ENCODE measurements at places on chromosomes 3 and 15.
A peak's percentile ranks its signal among the peaks of the same experiment; 100 is the strongest.

DNA sequence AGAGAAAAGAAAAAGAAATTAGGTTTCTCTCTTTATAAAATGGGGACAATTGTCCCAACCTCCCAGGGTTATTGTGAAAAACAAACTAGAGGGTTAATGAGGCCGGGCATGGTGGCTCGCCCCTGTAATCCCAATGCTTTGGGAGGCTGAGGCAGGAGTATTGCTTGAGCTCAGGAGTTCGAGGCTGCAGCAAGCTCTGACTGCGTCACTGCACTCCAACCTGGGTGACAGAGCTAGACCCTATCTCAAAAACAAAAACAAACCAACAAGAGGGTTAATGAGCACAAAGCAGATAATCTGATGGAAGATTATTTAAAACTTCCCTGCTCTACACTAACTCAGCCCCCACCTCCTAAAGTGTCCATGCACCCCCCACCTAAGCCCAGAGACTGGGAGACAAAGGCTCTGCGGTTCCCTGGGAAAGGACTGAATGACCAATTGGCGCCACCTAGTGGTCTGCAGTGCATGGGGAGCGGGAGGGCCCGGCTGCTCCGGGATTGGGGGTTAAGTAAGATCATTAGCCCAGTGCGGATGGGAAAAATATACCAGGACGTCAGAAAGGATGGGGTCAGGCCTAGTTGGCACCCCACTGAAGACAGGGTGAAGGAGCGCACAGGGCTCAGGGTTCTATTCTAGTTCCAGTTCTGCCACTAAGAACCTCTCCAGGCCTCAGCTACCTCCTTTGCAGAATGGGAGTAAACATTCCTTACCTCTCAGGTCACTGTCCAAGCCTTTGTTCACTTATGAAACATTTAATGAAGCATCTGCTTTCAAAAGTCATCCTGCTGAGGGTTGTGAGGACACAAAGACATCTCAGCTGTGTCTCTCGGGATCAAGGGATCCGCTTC, 15.6 kb downstream of the PIF1 start:
- DNase-seq = peak; percentile 6

DNA sequence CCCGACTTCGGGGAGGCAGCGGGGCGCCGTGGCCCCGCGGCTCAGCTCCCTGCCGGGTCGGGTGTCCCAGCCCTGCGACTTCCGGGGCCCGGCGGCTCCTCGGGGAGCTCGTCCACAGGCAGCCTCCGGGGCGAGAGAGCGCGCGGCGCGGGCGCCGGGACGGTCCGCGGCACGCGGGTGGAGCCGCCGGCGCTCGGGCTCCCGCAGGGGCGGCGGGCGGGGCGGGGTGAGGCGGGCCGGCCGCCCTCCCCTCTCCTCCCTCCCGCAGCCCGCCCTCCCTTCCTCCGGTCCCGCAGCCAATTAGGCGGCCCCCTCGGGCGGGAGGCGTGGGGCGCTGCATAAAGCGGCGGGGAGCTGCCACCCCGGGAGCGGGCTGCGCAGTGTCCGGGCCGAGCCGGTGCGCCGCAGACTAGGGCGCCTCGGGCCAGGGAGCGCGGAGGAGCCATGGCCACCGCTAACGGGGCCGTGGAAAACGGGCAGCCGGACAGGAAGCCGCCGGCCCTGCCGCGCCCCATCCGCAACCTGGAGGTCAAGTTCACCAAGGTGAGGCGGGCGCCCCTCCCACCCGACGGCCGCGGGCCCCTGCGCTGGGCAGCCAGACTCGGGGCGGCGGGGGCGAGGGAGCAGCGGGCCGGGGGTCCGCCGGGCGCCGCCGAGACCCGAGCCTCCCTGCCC, at the start of gene ALDH1A3:
TSS of gene ALDH1A3 (plus strand) at position 368 of the 675 bp plus-strand sequence. CDS start at position 445, 77 bp downstream.
- no peak for DNase-seq

DNA sequence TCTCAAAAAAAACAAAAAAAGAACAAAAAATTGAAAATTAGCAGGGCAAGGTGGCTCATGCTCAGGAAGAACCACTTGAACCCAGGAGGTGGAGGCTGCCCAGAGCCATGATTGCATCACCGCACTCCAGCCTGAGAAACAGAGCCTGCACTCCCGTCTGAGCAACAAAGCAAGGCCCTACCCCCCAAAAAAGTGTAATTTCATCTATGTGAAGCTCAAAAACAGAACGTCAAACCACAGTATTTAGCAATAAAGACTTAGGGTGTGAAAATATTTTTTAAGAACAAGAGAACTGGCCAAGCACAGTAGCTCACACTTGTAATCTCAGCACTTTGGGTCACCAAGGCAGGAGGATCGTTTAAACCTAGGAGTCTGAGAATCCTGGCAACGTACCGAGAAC, 38.2 kb downstream of the STAG1 start:
- no peak for DNase-seq

DNA sequence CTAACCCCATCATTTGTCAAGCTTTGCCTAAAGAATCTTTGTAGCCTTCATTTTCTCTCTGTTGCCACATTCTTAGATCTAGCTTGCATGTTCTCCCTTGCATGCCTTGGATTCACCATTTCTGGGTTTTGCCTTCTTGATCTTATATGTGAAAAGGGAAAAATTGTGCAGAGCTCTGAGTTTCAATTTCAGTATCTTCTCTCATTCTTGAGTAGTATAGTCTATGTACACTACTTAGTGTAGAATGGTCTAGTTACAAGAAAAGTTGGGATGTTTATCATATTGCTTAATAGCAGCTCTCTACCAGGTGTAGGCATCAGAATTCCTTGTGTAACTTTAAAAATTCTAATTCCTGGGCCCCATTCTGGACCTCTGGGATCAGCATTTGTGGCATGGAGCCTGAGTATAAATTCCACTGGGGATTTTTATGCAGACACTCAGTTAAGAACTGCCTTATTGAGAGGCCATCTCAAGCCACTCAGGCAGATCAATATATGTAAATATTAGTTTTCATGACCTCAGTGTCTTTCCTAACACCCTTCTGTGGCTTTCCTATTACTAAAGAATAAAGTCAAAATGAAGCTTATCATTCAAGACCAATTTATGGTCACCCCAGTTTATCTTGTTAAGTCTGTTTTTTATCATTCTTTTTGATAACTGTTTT, 23.4 kb downstream of the GTF2E1 start:
- no peak for DNase-seq

DNA sequence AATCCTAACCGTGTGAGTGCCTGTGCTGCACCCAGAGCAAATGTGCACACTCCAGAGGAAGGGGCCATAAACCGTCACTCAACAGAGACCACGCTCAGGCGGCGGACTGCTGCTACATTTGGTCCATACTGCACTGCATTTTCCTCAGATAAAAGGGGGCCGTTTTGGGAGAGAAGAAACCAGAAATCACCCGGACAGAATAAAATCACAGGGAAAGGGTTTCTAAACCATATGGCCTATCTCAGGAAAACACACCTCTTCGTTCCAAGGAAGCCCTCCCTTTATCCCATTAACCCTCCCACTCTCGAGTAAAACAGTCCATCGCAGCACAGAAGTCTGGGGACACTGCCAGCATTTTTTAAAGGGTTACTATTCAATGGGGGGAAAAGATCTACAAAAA, 7.6 kb downstream of the IL17RD start:
- no peak for DNase-seq

DNA sequence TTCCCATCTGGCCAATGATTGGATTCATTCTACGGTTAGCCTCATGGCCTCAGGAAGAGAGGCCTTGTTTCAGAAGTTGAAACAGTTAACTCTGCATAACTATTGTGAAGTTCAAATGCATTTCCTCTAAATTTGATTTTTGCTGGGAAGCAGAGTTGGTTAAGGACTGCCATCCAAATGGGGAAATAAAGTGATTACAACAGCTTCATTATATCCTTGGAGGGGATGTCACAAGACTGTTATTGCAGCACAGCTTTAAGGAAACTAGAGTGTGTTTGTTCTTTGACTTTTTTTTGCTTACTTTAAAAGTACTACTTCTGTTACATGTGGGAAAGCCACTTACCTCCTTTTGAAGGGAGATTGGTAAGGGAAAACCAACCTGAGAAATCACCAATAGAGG, 164.8 kb downstream of the AKAP13 start:
- no peak for DNase-seq

- no peak for DNase-seq
Measured at GRCh38 chr3:158488670-158489069, 82.3 kb upstream of the MLF1 start.

GRCh38 chr15:100434038-100434437, 92.3 kb upstream of the ADAMTS17 start:
- DNase-seq = no peak

- DNase-seq = no peak
Measured at GRCh38 chr3:170178651-170179050, 2.9 kb downstream of the PHC3 start.

DNA sequence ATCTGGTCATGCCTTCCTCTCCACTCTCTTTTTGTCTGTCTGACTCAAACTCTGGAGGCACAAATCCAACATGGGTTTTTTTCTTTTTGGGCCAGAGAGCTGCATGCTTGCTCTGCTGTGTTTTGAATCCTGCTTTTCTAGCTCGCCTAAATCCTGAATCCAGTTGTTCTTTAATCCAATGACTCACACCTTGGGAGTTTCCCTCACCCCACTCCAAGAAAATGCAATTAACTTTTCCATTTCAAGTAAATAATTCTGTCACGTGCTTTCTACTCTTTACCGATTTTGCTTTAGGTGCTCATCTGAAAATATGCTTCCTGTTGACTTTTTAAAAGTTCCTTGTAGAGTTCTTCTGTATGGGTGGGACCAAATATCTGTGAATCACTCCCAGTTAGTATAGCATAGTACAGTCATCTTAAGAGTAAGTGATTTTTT, 47.6 kb downstream of the SLMAP start:
- DNase-seq = no peak

DNA sequence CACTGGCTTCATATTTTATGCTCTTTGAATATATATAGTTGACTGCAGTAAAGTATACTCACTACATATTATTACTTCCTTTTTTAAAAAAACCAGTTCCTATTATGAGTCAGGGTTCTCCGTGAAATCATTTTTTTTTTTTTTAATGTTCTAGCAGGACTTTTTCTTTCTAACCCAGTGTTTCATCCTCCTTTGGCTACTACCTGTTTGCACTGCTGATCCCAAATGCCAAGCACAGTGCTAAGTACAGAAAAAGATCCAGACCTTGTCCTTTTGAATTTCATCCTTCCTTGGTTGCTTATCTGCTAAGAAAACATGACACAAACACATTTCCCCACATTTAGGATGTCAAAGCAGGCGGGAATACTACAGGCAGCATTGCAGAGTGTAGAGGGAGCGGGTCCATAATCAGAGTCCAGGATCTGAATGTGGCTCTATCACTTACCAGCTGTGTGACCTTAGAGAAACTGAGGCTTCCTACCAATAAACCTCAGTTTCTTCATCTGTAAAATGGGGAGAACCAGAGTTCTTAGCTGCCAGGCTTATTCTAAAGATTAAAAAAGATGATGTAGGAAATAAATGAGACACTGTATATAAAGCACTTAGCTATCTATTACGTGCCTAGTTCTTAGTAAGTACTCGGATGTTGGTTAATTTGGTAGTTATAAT, 37.2 kb upstream of the ANPEP start:
- no peak for DNase-seq

GRCh38 chr15:31311735-31312619, 14.7 kb upstream of the KLF13 start:
- no peak for DNase-seq

DNA sequence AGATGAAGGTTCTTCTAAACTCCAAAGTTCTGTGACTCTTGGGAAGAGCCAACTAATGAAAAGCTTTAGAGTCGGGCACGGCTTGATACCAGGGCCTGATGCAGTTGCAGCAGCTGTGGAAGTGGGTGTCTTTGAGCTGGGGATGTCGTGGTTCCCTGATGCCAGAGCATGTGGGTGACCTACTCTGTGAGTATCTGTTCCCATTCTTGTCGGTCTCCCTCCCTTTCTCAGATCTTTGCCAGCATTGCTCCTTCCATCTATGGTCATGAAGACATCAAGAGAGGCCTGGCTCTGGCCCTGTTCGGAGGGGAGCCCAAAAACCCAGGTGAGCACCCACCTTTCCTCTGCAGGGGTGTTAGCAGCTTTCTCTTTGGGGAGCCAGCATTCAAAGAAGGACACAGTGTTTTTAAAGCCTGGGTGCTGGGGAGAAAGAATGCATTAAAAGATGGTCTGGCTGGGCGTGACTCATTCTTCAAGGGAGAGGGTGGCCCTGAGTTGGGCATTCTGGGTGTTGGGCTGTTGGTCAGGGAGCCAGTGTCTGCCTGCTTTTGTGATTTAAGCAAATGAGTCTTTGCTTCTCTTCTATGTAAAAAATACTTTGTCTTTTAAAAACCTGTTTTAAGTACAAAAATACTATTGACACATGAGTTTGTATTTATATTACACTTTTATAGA, 13.2 kb upstream of the PODXL2 start:
- DNase-seq = no peak

DNA sequence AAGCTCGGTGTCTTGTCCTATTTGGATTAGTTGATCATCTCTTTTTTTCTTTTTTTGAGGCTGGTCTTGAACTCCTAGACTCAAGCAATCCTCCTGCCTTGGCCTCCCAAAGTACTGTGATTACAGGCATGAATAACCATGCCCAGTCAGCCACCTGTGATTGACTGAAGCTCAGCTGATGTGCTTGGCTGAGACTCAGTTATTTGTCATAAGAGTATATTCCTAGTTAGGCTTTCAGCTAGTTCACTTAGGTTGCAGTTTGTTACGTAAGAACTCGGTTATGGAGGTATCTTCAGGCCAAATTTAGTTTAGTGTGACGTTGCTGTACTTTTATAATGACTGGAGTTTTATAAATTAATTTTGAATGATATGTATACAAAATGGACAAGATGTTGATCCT, 365.0 kb downstream of the SV2B start:
- DNase-seq = no peak

- no peak for DNase-seq
Measured at GRCh38 chr15:76953913-76954312, 22.4 kb downstream of the RCN2 start.

GRCh38 chr15:75891895-75892294, 11.8 kb upstream of the FBXO22 start:
- DNase-seq = no peak

- no peak for DNase-seq
Measured at GRCh38 chr15:80464951-80465625, 60.9 kb downstream of the ARNT2 start.

DNA sequence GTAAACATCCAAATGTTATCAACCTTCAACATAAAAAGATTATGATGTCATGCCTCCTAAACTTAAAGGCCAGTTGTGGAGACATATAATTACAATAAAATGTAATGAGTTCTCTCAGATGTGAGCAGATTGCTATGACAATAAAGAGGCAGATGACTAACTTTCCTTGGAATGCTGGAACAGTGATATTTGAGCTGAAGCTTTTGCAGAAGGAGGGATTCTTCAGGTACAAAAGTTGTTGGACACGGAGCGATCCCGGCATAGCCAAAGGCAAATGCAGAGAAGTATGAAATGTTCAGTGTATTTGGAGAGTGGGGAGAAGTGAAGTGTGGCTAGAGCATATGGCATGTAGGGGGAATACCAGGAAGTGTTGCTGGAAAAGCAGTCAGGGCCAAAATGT, 520.1 kb downstream of the FGF12 start:
- DNase-seq = no peak

All from substantia nigra (tissue), 51 donors.